MV-4-11 (cell line): ENCODE measurements at places on chromosomes 7 and 10.

GRCh38 chr10:98433881-98434732 lies 12.6 kb downstream of the HPS1 start:
- no peak for DNase-seq

- DNase-seq: no peak
Observed at GRCh38 chr10:50622706-50623662, 772 bp downstream of the SGMS1 start.

- no peak for DNase-seq
Observed at GRCh38 chr10:129614341-129614740, 147.3 kb downstream of the MGMT start.

- DNase-seq: no peak
Observed at GRCh38 chr7:158366346-158366745, 221.3 kb downstream of the PTPRN2 start.

GRCh38 chr10:85649461-85649860 lies 717.1 kb downstream of the GRID1 start:
- DNase-seq: no peak

- DNase-seq: no peak
Observed at GRCh38 chr10:6699336-6699735, 119.3 kb upstream of the PRKCQ start.

DNA sequence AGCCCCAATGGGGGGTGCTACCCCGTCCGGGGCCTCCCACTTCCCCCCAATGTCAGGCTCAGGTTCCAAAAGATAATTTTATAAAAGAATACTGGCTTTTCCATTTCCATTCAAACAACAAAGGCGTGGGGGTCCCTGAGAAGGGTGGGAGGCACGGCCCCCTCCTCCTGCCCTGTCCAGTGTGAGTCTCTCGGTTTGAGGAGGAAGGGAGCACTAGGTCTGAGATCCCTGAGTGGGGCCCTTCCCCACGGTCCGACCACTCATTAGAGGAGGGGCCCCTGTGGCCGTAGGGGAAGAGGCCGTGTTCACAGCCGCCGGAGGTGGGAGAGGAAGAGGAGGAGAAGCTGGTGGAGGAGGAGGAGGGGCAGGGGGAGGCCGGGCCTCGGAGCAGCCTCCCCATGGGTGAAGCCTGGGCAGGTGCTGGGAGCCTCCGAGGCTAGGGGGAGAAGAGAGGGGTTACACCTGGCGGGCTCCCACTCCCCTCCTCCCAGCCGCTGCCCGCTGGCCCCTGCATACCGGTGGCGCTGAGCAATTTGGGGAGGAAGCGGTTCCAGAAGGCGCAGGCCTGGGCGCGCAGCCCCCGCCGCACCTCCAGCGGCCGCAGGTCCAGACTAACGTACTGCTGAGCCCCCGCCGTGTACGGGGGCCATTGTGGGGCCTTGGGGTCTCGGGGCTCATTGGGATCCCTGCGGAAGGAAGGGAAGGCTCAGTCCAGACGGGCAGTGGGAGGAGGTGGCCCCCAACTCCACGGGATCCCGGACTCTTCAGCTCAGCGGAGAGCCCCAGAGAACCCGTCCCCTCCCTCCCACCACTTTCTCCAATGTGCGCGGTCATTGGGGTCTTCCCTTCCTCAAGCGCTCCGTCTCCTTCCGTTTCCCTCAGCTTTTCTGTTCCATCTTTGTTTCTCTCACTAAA lies 1.4 kb upstream of the UFSP1 start:
- no peak for DNase-seq

- DNase-seq: no peak
Observed at GRCh38 chr10:63365976-63366765, 99.6 kb downstream of the JMJD1C start.

GRCh38 chr7:98119256-98119918 lies 12.7 kb downstream of the LMTK2 start:
- no peak for DNase-seq

GRCh38 chr10:62083412-62084267 lies 182.1 kb downstream of the ARID5B start:
- DNase-seq: no peak

DNA sequence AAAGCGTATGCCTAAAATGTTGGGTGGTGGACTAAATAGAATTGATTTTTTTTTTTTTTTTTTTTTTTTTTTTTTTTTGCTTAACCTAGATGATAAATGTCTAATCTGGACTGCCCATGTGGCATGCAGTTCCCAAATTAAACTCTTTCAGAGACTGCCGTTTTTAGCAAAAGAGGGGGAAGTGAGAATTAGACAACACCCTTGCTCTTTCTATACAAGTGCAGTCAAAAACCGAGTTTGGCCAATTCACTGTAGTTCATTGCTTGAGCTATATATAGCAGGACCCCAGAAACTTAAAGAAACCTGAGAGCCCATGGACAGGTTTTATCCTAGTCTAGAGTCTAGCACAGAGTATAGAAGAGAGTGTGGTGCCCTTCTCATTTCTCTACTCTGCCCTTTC lies 141.9 kb downstream of the GRM3 start:
- DNase-seq: peak; percentile 88

- DNase-seq: no peak
Observed at GRCh38 chr10:113858541-113858940, 4.1 kb downstream of the NHLRC2 start.

DNA sequence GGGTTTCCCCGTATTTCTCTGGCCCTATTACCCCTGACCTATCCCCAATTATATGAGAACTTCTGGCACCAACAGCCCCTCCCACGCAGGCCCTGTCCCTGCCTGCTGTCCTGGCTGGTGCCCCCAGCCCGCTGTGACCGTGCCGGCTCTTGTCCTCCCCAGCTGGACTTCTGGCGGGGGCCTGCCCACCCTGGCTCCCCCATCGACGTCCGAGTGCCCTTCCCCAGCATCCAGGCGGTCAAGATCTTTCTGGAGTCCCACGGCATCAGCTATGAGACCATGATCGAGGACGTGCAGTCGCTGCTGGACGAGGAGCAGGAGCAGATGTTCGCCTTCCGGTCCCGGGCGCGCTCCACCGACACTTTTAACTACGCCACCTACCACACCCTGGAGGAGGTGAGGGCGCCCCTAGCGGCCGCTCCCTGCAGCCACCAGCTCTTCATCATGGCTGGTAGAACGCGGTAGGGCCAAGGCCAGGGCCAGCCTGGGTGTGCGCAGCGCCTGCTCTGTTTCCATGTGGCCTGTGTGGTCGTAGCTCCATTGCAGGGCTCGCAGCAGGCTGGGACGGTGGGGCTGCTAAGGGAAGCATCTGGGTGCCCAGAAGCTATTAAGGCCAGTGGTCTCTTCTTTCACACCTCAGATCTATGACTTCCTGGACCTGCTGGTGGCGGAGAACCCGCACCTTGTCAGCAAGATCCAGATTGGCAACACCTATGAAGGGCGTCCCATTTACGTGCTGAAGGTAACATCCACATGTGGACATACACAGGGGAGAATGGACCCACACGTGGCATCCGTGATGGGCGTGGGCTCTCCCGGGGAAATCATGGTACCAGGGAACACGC lies 1.4 kb downstream of the CPA1 start:
- no peak for DNase-seq

DNA sequence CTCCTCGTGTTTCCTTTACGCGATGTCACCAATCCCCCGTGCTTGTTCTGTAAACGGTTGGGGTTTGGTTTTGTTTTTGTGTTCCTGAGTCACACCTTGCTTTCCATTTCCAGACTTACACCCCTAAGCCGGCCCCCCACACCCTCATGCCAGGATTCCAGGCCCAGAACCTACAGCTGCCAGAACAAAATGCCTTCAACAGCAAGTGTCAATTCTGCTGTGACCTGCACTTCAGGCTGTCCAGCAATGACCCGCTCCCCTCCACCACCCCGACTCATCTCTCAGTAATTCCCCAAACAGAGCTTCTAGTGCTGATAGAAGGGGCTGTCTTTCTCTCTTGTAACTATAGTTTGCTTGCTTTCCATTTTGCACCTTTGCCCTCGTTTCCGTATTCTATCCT lies 722.1 kb upstream of the CELF2 start:
- no peak for DNase-seq

GRCh38 chr10:14598809-14599764 lies 175.6 kb downstream of the FAM107B start:
- no peak for DNase-seq

DNA sequence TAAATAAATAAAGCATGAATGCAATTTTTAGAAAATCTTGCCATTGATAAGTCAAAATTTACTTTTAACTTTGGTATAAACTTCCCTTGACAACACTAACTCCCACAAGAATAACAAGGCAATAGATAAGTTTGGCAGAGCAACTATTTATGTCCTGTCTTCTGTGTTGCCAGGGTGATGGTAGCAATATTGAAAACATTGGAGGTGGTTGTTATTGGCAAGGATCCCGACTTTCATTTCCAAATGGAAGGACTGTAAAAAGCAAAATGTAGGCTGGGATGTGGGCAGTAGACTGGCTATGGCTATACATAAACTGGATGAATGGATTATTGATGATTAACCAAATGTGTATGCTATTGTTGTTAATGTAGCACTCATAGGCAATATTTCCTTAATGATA lies 134.9 kb upstream of the CACNA2D1 start:
- no peak for DNase-seq

GRCh38 chr10:118286051-118286838 lies 55.9 kb downstream of the FAM204A start:
- DNase-seq: no peak

GRCh38 chr7:32427769-32428291 lies 62.4 kb downstream of the LSM5 start:
- DNase-seq: no peak

GRCh38 chr7:94578614-94579013 lies 69.0 kb downstream of the CASD1 start:
- DNase-seq: no peak
